ENCODE measurements at places on chromosomes 7 and 10. TPM values are rescaled to one million over a fixed set of nuclear protein-coding genes. Genes with fewer than 3 reads are reported as not detected.

The TMEM178B gene
- under 0.01 TPM for total RNA-seq

The MYOF gene
- 108 TPM for total RNA-seq

The BICC1 gene
- total RNA-seq: 74.9 TPM

The GLUD1 gene
- 254 TPM for total RNA-seq

The CNPY1 gene
- total RNA-seq: not detected

The HKDC1 gene
- 0.77 TPM for total RNA-seq

The SMO gene
- total RNA-seq: 8.7 TPM

The AGBL3 gene
- 0.52 TPM for total RNA-seq

The STEAP1B gene
- 21.0 TPM for total RNA-seq

The MEOX2 gene
- 0.16 TPM for total RNA-seq

The ASB10 gene
- total RNA-seq: not detected

The MYL10 gene
- not detected for total RNA-seq

The OPN1SW gene
- total RNA-seq: not detected

The GPR37 gene
- 4.7 TPM for total RNA-seq

The PAX4 gene
- total RNA-seq: not detected

The FOXP2 gene
- 4.2 TPM for total RNA-seq

The ARHGEF5 gene
- total RNA-seq: 0.63 TPM

The EDRF1 gene
- 21.0 TPM for total RNA-seq

The GDF2 gene
- not detected for total RNA-seq

The SHOC2 gene
- 38.5 TPM for total RNA-seq

The LRRD1 gene
- not detected for total RNA-seq

The ORC5 gene
- total RNA-seq: 13.0 TPM

The LRIT1 gene
- total RNA-seq: not detected

The HECTD2 gene
- 12.5 TPM for total RNA-seq

The CPED1 gene
- total RNA-seq: 36.9 TPM

The SDK1 gene
- total RNA-seq: 1.4 TPM

The FAM25A gene
- total RNA-seq: not detected

The OR6V1 gene
- not detected for total RNA-seq

The CUBN gene
- 2.2 TPM for total RNA-seq

The PLA2G12B gene
- not detected for total RNA-seq

The TRIL gene
- 2.1 TPM for total RNA-seq

The PIK3AP1 gene
- 0.52 TPM for total RNA-seq

The HTR5A gene
- total RNA-seq: not detected

The VPS26A gene
- 33.6 TPM for total RNA-seq

The SRRM3 gene
- 0.94 TPM for total RNA-seq

The ACSM6 gene
- not detected for total RNA-seq

The PSMA2 gene
- 42.6 TPM for total RNA-seq

The PON3 gene
- total RNA-seq: under 0.01 TPM

The PIP gene
- not detected for total RNA-seq

The HOXA10 gene
- total RNA-seq: not detected

The NAT16 gene
- not detected for total RNA-seq

The TUBB8 gene
- not detected for total RNA-seq

The FGL2 gene
- total RNA-seq: 170 TPM

The SKIDA1 gene
- total RNA-seq: 0.47 TPM

The CFAP70 gene
- 2.1 TPM for total RNA-seq

The WDR86 gene
- total RNA-seq: 0.95 TPM

The RADIL gene
- 0.26 TPM for total RNA-seq

The HMX2 gene
- not detected for total RNA-seq

The BAZ1B gene
- total RNA-seq: 39.0 TPM

The MPP7 gene
- total RNA-seq: under 0.01 TPM

Data from bronchial smooth muscle cell (primary cell).